ENCODE measurements at places on chromosomes 6 and 20.

- no peak for DNase-seq
These were observed 37.2 kb downstream of the HM13 start for GRCh38 chr20:31551163-31552081.

GRCh38 chr6:11092668-11093375 is 812 bp upstream of the SMIM13 start:
- DNase-seq, result no peak

GRCh38 chr20:50356962-50357782 is 153.0 kb upstream of the PTPN1 start:
- DNase-seq, result no peak

DNA sequence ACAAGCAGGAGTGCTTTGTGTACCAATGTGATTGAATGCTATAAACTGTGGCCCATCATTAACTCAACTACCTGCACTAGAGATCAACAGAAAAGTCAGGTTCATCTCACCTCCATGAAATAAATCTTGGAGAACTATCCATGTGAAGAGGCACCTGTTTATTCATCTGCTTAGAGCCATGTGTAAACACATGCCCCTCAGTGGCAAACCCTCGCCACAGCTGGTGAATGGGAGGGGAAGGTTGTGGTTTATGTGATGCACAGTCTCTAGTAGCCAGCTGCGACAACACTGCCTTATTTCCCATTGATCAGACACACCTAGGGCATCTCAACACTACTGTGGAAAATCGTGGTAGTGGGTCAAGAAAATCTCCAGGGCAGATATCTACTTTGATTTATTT is 640.2 kb downstream of the PTPRT start:
- no peak for DNase-seq

GRCh38 chr20:2972126-2972525 is 71.3 kb upstream of the GNRH2 start:
- no peak for DNase-seq

DNA sequence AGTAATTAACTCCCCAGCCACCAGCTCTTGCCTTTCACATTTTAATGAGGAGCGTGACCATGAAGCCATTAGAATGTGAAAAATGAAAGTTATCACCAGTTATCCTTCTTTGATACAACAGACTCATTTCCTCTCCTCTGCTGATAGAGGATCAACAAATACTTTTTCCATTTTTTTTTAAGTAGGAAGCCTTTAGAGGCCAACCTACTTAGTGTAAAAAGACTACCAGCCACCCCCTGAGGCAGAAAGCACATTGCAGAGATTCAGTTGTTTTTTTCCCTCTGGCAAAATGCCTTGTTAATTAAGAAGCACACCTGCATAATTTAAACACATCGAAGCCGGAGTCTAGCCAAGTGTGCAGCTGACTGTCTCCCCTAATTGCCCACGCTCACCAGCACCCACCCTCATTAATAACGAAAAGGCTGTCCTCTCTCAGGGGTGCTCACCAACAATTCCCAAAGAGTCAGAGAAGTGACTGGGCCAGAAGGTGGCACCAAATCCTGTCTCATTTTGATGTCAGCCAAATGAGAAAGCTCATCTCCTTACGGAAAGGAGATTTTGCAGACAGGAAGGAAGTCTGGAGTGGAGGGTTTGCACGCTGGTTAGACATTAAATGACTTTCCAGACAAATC is 60.9 kb upstream of the MC3R start:
- no peak for DNase-seq

DNA sequence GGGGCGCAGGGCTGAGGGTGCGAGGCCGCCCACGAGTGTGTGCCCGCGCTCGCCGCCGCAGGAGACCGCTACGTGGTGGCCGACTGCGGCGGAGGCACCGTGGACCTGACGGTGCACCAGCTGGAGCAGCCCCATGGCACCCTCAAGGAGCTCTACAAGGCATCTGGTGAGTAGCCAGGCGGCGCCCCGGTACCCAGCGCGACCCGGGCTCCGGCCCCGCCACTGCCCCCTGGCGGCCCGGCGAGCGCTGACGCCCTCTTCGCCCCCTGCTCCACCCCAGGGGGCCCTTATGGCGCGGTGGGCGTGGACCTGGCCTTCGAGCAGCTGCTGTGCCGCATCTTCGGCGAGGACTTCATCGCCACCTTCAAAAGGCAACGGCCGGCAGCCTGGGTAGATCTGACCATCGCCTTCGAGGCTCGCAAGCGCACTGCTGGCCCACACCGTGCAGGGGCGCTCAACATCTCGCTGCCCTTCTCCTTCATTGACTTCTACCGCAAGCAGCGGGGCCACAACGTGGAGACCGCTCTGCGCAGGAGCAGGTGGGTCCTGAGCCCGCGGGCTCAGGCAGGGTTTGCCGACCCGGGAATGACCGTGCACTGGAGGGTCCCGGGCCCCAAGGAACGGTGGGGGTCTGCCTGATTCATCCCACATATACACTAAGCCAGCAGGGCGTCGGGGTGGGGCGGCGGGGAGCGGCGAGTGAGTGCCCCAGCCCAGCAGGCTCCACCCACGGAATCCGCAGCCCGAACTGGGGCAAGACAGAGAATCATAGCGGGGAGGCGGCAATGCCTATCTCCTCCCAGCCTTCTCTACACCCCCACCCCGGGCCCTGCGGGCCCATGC is 17.4 kb downstream of the HSPA12B start:
- DNase-seq, result peak; percentile 55

GRCh38 chr6:366389-367297 is 24.9 kb upstream of the IRF4 start:
- DNase-seq, result no peak

- no peak for DNase-seq
These were observed 27.3 kb upstream of the SIRPG start for GRCh38 chr20:1684872-1685271.

DNA sequence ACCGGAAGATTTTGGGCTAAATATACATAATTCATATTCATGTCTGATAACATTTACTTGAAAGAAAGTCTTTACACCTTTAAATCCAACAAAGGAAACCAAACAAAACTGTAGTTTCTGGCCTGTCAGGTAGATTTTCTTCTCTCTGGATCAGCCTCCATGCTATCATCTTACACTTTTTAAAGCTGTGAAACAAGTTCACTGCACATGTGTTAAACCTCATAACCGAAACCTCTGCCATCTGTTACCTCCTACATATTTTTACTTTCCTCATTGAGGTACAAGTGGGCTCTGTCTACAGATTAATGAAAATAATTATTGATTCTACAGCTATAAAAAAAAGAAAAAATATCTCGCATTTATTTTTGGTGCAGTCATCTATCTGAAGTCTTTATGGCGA is 149.9 kb downstream of the RALGAPA2 start:
- DNase-seq, result no peak

DNA sequence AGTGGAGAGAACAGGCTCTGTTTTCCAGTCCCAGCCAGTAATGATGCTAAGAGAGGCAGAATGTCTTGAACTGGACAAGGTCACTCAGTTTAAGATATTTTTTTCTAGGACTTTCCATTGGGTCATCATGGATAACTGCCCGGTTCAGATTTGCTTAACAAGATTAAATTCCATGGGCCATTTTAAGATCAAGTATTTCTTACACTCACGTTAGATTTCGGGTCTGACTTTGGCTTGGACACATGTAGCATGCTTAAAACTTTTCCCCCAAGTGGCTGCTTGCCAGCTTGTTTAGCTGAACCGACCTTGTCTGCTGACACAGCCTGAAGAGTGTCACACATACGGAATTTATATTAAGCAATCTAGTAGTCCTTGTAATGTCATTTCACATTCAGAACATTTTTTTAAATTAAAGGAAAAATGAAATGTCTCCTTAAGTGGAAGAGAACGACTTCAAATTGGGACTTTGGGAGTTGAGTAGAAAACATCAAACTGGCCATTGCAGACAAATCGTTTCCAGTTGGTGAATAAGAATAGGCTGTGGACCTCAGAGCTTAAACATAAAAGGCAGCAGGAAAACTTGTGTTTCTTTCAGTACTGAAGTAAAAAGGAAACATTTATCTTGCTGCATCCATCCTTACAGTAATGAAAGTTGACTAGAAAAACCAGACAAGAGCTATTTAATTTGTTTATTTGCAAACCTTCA is 29.0 kb downstream of the ARMC2 start:
- DNase-seq, result no peak

DNA sequence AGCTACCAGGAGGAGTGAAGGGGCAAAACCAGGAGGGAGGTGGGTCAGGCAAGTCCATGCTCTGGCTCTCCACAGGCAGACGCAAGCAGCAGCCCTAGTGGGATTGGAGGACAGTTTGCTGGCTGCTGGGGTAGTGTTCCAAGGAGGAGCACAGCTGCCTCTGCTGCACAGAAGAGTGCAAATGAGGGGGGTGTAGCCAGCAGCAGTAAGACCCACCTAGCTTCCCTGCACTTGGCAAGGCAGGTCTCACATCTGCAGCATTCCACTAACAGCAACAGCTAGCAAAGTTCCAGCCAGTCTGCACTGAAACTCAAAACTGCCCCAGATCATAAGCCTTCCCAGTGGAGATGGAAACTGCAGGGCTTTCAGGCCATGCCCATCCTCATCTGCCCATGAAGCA is 405.0 kb downstream of the UTRN start:
- DNase-seq, result no peak

- no peak for DNase-seq
These were observed 30.4 kb downstream of the NTSR1 start for GRCh38 chr20:62739067-62739466.

GRCh38 chr6:97269821-97270220 is 13.2 kb downstream of the MMS22L start:
- DNase-seq, result no peak

- DNase-seq, result no peak
These were observed 29.5 kb upstream of the FBXO9 start for GRCh38 chr6:53035549-53036213.

DNA sequence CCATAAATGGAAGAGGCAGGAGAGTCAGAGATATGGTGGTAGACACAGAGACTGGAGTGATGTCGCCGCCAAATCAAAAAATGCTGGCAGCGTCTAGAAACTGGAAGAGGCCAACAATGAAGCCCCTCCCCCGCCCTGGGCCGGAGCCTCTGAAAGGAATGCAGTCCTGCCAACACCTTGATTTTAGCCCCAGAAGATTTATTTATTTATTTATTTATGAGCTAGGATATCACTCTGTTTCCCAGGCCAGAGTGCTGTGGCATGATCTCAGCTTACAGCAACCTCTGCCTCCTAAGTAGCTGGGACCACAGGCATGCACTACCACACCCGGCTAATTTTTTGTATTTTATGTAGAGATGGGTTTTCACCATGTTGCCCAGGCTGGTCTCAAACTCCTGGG is 82.6 kb upstream of the CCDC167 start:
- no peak for DNase-seq

- no peak for DNase-seq
These were observed 59.3 kb downstream of the BCKDHB start for GRCh38 chr6:80165819-80166218.

DNA sequence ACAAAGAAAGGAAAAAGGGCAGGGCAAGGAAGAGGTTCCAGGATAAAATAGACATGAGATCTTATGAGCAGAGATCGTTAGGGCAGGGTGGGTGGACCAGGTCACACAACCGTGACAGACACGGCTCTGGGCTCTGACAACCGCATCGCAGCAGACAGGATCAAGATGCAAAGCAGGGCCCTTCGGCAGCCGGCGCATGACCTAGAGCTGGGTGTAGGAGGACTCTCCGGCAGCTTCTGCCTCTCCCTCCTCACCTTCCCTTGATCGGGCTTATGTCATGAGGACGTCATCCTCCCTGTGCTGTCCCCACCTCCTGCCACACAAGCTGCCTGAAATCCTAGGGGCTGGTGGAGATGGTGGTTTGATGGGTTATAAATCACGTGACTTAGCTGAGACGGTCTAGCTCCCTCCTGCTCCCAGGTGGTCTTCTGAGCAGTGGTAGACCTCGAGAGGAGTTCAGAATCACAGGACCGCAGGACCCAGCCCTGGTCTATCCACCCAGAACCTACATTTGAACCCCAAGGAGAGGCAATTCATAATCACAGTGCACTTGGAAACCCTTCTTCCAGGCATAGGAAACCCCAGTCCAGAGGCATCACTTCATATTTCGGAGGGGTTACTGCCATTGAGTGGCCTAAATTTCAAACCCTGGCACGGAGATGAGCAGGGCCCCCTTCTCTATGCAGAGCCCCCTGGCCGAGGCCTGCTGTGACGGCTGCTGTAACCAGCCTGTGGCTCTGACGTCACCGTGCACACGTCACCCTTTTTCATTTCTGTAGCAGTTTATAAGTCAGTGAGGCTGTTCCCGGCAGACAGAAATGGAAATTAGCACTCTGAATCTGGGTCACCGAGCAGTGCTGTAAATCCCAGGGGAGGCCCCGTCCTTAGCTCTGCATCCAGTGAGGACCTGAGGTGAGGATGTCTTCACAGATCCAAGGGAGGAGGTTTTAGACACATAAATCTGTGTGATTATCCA is 8.7 kb upstream of the CCR6 start:
- DNase-seq, result no peak

GRCh38 chr6:28814032-28814976 is 109.5 kb downstream of the TRIM27 start:
- DNase-seq, result no peak

DNA sequence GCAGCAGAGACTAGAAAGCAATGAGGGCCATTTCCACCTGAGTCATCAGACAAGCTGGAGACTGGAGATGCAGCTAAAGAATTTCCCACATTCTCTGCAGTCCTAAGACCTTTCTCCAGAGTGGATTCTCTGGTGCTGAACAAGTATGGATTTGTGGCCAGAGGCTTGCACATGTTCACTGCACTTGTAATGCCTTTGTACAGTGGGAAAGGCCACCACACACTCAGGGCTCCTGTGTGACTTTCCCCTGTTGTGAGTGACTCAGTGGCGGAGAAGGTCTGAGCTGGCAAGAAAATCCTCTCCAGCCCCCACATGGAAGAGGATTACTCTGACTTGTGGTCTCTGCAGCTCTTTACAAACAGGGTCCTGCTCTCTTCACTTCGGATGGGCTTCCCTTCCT is 192.3 kb downstream of the C6orf118 start:
- no peak for DNase-seq

GRCh38 chr20:45987108-45987780 is 15.2 kb upstream of the ZNF335 start:
- DNase-seq, result peak; percentile 77

GRCh38 chr20:8335495-8336195 is 203.6 kb downstream of the PLCB1 start:
- no peak for DNase-seq

DNA sequence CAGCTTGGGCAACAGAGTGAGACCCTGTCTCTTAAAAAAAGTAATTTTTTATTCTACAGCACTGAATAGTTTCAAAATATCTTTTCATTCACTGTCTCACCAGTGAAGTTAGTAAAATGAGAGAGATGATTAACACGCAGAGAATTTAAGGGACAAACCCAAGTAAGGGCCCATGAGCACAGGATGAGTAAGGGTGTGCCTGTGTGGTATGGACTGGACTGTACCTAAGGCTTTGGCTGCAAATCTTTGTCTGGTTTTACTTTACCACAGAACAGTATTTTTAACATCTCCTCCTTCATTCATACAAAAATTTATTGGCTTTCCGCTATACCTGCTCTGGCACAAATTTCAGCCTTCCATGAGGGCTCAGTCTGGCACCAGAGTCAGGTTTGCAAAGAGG is 433.3 kb downstream of the UTRN start:
- no peak for DNase-seq

All from activated T-cell treated with anti-CD3 and anti-CD28 coated beads for 48 hours (primary cell).